A375 (cell line): ENCODE measurements at places on chromosomes 3 and 15. TPM values are rescaled to one million over a fixed set of nuclear protein-coding genes. Genes with fewer than 3 reads are reported as not detected.

NEK4 gene
- total RNA-seq, result 19.0 and 23.7 TPM in 2 replicates

DISP2 gene
- 0.15 and 1.0 TPM in 2 replicates for total RNA-seq

TLE3 gene
- total RNA-seq, result 26.4 and 31.9 TPM in 2 replicates

FOXL2NB gene
- 0.11 TPM in 1 of 2 replicates, not detected in the other for total RNA-seq

SNUPN gene
- 28.7 and 29.4 TPM in 2 replicates for total RNA-seq

LYZL4 gene
- 0.34 TPM in 1 of 2 replicates, not detected in the other for total RNA-seq

CACNA1D gene
- total RNA-seq, result 1.6 and 4.3 TPM in 2 replicates

CORO2B gene
- total RNA-seq, result 9.2 and 10.9 TPM in 2 replicates

ZNF385D gene
- 1.9 and 4.2 TPM in 2 replicates for total RNA-seq

MEIS2 gene
- total RNA-seq, result 15.8 and 18.9 TPM in 2 replicates

DAZL gene
- total RNA-seq, result not detected in 2 replicates

SAXO2 gene
- total RNA-seq, result 2.7 TPM in 1 of 2 replicates, not detected in the other

CTSH gene
- total RNA-seq, result 17.2 and 34.3 TPM in 2 replicates

GOLGA8S gene
- not detected in 2 replicates for total RNA-seq

PTH1R gene
- total RNA-seq, result 0.23 and 1.8 TPM in 2 replicates

MUC20 gene
- total RNA-seq, result 0.19 and 2.4 TPM in 2 replicates

RASGRP1 gene
- 0.42 TPM in 1 of 2 replicates, not detected in the other for total RNA-seq

TMIE gene
- 0.23 and 0.48 TPM in 2 replicates for total RNA-seq

GOLGA8Q gene
- not detected in 2 replicates for total RNA-seq

TGM5 gene
- 0.66 TPM in 1 of 2 replicates, not detected in the other for total RNA-seq

FGF7 gene
- 0.08 and 0.66 TPM in 2 replicates for total RNA-seq

CCR5 gene
- total RNA-seq, result not detected in 2 replicates

FURIN gene
- total RNA-seq, result 43.5 and 50.5 TPM in 2 replicates

CD96 gene
- 98.1 and 108 TPM in 2 replicates for total RNA-seq

RNU5B-1 gene
- total RNA-seq, result not detected in 2 replicates

CCDC54 gene
- not detected in 2 replicates for total RNA-seq

ITGA11 gene
- 1.2 and 2.6 TPM in 2 replicates for total RNA-seq

CPNE9 gene
- total RNA-seq, result 0.05 and 0.11 TPM in 2 replicates

CLDN16 gene
- not detected in 2 replicates for total RNA-seq

GABRB3 gene
- total RNA-seq, result 7.0 and 7.9 TPM in 2 replicates

ZNF620 gene
- 1.2 and 1.8 TPM in 2 replicates for total RNA-seq

HDDC3 gene
- total RNA-seq, result 30.9 and 34.6 TPM in 2 replicates

NGLY1 gene
- 32.4 and 36.8 TPM in 2 replicates for total RNA-seq

SYNPR gene
- total RNA-seq, result not detected in 2 replicates

JMJD7 gene
- 9.4 and 9.9 TPM in 2 replicates for total RNA-seq

STARD9 gene
- 2.6 and 3.6 TPM in 2 replicates for total RNA-seq

IL17RD gene
- 2.0 TPM in 2 replicates for total RNA-seq

ANKRD34C gene
- not detected in 2 replicates for total RNA-seq

SOX14 gene
- total RNA-seq, result not detected in 2 replicates

TMEM158 gene
- total RNA-seq, result 17.0 and 17.2 TPM in 2 replicates

P3H2 gene
- 4.3 and 10.6 TPM in 2 replicates for total RNA-seq

SLC22A13 gene
- total RNA-seq, result 0.26 and 0.29 TPM in 2 replicates

DPPA2 gene
- total RNA-seq, result 0.64 and 0.93 TPM in 2 replicates

VEPH1 gene
- total RNA-seq, result 5.7 and 10.0 TPM in 2 replicates

RBP2 gene
- not detected in 2 replicates for total RNA-seq

PIGZ gene
- total RNA-seq, result 0.29 and 2.8 TPM in 2 replicates

LNP1 gene
- total RNA-seq, result 2.9 and 3.8 TPM in 2 replicates

NCKIPSD gene
- total RNA-seq, result 28.9 and 42.3 TPM in 2 replicates

CA12 gene
- total RNA-seq, result 0.40 and 0.57 TPM in 2 replicates

RBMS3 gene
- 22.9 and 32.9 TPM in 2 replicates for total RNA-seq

PLSCR4 gene
- 0.75 and 1.0 TPM in 2 replicates for total RNA-seq

ACTC1 gene
- not detected in 2 replicates for total RNA-seq

GP5 gene
- not detected in 2 replicates for total RNA-seq

SPTBN5 gene
- total RNA-seq, result 2.1 and 2.3 TPM in 2 replicates

CADM2 gene
- total RNA-seq, result 0.21 and 2.2 TPM in 2 replicates

DLL4 gene
- 0.21 TPM in 1 of 2 replicates, not detected in the other for total RNA-seq

ANKUB1 gene
- total RNA-seq, result not detected in 2 replicates

TMEM42 gene
- 22.3 and 27.7 TPM in 2 replicates for total RNA-seq

CTXN2 gene
- not detected in 2 replicates for total RNA-seq
